ENCODE measurements at places on chromosomes 6 and 20.

DNA sequence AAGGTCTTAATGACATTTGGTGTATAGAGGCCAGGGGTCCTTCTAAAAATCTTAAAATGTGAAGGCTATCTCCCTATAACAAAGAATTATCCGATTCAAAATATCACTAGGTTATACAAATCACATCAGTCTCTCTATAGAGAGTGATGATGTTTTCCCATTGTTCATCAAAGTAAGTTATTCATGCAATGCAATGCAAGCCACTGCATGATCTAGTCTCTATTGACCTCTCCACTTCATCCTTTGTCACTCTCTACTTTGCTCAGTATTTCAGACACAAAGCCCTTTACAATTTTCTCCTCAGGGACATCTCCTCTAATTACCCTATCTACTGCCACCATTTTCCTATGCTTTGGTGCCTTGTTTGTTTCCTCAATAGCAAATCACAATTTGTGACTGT is 628.0 kb downstream of the HTR1B start:
- DNase-seq = no peak

DNA sequence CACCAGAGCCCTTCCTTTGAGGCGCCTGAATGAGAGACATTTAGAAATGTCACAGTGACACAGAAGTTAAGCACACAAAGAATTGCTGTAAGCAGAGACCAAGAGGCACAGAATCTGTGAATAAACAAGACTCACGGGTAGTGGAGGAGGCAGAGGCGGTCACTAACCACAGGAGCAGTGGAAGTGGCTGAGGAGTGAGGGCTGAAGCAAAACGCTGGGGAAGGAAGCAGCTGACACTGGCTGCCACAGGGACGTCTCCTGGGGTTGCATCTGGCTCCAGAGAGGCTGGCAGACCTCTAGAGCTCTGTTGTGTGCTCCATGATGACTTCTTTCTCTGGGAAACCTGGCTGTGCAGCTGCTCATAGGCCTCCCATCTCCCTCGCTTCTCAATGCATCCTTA is 65.0 kb upstream of the SLC2A12 start:
- no peak for DNase-seq

DNA sequence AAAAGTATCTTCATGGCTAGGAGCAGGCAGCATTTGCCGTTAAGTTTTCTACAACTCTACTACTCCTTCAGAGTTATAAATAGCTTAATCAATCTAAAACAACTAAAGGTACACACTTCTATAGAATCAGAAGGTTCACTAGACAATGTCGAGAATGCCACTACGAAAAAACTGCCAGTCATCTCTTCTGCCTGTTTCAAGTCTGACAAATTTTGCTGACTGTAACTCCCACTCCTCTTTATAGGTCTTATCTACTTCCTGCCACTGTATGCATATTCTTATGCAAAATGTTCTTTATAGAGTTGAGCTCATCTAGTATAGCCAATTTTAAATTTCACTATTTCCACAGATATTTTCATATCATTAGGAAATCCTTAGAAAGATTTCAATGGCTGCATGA is 160.1 kb downstream of the EYS start:
- no peak for DNase-seq

DNA sequence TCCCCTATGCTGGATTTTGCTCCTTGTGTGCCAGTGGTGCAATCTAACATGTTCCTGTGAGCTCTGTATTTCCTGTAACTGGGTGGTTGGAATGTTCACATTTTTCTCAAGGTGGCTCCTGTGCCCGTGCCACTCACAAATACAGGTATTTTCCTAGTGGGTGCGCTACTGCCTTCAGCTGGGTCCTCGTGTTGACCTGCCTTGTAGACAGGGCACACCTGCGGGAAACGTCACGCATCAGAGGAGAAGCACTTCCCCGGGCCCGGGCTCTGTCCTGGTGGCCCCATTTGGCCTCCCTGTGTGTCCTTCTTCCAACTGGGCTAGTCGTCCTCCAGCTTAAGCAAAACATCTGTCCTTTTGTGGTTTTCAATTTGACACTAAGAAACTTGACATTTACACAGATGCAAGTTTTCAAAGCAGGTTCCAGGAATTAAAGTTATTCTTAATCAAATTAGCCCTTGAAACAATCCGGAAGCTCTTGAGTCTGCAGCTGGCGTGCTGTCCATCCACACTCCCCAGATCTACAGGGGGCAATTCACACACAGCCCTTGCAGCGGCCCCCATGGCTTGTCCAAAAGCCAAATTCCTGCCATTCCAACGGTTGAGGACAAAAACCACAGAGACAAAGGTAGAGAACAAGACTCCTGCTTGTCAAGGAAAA is 275.1 kb downstream of the CDC5L start:
- no peak for DNase-seq

- DNase-seq = no peak
Measured at GRCh38 chr20:37869334-37869861, 33.5 kb upstream of the VSTM2L start.

DNA sequence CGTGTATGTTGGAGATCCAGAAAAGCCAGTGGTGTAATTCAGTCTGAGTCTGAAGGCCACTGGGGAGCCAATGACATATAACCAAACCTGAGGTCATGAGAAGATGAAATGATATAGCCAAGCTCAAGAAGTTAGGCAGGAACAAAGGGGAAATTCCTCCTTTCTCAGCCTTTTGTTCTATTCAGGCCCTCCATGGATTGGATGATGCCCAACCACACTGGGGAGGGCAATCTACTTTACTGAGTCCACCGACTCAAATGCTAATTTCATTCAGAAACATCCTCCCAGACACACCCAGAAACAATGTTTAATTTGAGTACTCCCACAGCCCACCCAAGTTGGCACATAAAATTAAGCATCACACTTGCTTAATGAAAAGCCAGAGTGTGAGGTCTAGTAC is 183.6 kb downstream of the GJA1 start:
- DNase-seq = no peak

- DNase-seq = no peak
Measured at GRCh38 chr6:130503146-130503545, 137.3 kb downstream of the TMEM200A start.

DNA sequence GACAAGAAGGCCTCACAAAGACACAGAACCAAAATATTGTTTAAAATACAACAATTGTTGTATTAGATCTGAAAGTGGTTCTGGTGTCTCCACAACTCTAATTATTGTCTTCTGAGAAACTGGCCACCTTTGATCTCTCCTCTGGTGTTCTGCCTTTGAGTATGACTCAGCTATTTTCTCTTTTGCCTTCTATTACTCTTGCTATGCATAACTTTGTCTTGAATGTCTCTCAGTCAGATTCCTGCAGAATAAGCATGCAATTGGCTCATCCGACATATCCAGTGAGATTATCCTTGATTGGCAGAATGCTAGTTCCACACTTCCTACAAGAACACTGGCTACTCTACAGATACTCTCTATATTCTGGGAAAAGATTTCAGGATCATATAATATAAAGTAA is 14.3 kb upstream of the EPM2A start:
- DNase-seq = no peak

DNA sequence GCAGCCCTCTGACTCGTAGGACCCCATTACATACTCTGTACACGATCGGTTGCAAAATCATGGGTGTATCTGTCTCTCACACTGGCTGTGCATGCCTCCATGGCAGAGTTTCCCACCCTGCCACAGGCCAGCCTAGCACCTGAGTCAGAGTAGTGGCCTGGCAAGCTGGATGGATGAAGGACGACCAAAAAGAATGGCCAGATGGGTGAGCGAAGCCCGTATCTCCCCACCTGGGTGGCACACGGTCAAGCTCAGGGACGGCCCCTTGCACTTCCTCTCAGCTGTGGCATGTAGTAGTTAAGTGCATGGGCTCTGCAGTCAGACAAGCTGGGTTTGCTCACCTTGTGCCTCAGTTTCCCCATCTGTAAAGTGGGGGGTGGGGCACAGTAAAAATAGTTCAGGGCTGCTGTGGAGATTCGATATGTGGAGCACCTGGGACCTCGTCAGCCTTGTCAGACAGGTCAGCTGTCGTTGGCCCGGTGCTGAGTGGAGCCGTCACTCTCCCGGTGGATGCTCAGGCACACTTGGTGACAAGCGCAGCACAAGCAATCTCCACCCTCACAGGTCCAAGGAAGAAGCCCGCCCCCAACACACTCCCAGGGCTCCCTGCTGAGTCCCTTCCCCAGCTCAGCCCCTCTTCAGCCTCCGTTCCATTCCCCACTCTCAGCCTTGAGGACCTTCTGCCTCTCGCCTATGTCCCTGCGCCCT is 12.6 kb downstream of the CPNE5 start:
- no peak for DNase-seq

DNA sequence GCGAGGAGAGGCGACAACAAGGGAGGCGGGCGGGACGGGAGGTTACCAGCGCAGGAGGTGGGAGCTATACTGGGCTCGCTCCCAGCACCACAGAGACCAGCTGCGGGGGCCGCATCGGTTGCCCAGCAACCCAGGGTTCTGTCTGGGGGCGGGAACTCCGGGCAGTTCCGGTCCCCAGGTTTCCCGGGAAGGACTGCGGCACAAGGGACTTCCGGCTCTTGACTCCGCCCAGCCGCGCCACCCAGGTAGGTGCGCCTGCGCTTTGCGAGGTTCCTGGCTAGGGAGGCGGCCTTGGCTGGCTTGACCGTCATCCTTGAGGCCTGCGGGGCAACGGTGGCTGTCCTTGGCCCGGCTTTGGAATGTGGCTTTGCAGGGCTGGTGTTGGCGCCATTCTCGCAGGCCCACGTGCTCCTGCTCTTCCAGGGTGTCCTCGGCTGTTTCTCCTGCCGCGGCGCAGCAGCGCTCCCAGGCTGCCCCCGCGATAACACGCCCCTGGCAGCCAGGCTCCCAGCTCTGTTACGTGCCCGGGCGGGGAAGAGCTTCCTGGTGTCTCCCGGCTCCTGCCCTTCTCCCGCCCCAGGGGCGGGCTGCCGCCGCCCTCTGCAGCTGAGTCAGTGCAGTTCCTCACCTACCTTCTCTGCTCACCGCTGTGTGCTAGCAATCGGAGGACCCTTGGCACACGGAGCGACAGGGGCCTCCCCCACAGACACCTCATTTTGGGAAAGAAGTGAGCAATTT is at the start of gene RSPH3:
TSS of gene RSPH3 (minus strand) at position 537 of the 738 bp plus-strand sequence. CDS start 652 bp downstream, outside the sequence.
- peak; percentile 96 for DNase-seq

DNA sequence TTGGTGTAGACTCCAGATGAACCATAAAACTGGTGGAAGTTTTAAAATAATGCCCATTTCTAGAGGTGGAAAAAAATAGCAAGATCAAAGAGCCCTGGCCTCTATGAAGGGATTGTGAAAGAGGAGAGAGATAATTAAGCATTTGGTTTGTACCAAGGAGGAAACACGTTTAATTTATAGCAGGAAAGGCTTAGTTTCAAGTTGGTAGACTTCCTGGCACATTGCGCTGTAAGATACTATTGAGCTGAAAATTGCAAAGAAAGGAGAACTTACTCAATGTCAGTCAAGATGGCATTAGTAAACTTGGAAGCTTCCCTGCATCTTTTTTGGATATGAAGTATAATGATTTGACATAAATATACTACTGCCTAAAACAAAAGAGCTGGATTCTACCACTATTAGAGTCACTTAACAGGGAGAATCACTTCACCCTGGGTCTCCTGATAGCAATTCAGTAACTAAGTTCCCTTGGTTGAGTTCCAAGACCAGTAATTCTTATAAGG is 24.4 kb downstream of the MARCKS start:
- no peak for DNase-seq

DNA sequence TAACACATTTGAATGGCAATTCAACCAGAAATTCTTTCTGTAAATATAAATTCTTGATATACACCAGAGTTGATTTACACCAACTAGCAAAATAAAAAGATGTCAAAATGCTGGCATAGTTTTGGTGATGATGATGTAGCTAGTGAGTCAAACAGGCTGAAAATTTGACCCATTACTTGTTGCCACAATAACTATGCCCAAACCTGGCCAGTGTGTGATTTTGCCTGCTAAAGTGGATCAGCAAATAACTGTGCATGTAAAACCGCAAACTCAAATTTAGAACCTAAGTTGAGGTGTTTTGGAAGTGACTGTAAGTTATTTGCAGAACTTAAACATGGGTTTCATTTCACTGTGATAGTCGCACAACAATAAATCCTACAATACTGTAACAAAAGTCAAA is 125.9 kb downstream of the KIF6 start:
- DNase-seq = no peak

- DNase-seq = no peak
Measured at GRCh38 chr6:132811276-132811675, 3.1 kb upstream of the RPS12 start.

DNA sequence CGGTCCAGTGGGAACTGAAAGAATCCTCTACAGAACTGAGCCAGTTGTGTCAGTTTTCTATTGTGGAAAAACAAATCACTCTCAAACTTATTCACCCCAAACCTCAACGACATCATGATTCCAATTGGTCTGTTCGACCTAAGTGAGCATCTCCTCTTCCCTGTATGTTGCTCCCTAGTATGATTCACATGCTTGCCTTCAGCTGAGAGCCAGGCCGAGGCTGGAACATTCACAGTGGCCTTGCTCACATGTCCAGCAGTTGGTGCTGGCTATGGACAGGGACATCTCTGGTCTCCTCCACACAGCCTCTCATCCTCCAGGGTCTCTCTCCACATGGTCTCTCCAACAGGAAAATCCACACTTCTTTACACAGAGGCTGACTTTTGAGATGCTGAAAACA is 28.3 kb upstream of the TMEM181 start:
- DNase-seq = no peak

GRCh38 chr6:39901670-39902069 is 32.6 kb downstream of the MOCS1 start:
- DNase-seq = no peak

DNA sequence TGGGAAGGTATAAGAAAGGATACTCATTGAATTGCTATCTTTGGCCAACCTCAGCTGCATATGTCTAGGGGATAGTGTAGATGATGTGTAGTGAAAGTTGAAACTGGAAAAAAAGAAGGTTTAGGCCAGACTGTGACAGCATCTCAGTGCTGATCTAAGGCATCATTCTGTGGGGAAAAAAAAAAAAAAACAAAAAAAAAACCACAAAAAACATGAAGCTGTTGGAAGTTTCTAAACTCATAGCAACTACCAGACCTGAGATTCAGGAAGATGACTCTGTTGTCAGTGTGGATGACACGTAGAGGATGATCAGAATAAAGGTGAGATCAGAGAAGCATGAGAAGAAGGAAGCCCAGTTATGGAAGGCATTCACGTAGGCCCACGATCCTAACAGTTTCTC is 100.8 kb upstream of the CNKSR3 start:
- DNase-seq = no peak

GRCh38 chr6:134357022-134357487 is 39.1 kb upstream of the SGK1 start:
- no peak for DNase-seq

DNA sequence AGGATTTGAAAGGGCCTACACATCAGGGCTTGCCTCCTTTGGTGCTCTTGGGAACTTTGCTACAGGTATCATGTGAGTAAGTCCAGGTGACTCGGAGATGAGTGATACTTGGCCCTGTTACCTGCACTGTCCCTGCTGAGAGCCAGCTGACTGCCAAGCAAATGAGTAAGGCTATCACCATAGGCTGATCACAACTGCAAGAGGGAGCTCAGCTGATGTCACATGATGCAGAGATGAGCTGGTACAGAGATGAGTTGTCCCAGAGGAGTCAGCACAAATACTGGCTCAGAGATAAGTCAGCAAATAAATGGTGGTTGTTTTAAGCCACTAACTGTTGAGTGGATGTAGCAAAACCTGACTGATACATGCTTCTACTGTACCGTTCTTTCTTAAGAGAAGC is 41.4 kb downstream of the LAMP5 start:
- no peak for DNase-seq

All from Right ventricle myocardium inferior (tissue), 1 donor.